ENCODE measurements at places on chromosomes 5 and 9.

DNA sequence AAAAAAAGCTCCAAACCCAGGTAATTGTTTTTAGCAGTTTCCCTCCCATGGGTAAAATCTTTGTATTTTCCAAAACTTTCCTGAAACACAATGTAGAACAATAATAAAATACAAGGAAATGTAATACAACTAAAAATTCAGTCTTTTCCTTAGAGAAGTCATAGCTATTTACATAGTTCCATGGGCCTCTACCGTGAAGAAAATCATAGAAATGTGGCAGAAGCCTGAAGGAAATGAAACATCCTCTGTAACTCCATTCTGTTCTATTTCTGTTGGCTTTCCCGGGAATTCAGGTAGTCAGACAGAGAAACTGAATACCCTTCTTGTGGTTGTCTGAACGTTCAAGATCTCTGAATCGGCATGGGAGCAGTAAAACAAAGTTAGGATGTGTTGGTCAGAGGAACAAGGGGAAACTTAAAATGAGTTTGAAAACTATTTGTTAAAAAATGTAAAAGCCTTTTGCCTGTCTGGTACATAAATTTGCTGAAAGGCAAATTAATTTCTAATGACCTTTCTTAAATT is 202.4 kb upstream of the ZNF608 start:
- ATAC-seq: no peak

DNA sequence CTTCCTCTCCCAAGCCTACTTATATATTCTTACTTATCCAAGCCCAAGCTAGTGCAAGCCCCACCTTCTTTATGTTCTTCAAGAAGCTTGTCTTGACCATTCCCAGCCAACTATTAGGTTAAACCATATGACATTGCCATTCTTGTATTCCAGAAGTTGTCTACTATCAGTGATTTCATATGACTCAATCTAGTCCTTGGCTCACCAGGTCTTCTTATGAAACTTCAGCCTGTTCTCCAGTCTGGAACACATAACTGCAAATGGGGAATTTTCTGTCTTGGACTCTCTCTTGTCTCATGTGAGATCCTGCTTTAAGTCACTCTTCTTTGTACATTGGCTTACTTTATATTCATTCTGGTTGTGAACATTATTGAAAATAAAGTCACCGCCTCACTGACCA is 130.7 kb downstream of the TTLL11 start:
- no peak for ATAC-seq

- no peak for ATAC-seq
Observed at GRCh38 chr9:134040176-134040565, 14.9 kb downstream of the BRD3OS start.

- ATAC-seq: no peak
Observed at GRCh38 chr9:134707031-134707680, 65.6 kb downstream of the COL5A1 start.

DNA sequence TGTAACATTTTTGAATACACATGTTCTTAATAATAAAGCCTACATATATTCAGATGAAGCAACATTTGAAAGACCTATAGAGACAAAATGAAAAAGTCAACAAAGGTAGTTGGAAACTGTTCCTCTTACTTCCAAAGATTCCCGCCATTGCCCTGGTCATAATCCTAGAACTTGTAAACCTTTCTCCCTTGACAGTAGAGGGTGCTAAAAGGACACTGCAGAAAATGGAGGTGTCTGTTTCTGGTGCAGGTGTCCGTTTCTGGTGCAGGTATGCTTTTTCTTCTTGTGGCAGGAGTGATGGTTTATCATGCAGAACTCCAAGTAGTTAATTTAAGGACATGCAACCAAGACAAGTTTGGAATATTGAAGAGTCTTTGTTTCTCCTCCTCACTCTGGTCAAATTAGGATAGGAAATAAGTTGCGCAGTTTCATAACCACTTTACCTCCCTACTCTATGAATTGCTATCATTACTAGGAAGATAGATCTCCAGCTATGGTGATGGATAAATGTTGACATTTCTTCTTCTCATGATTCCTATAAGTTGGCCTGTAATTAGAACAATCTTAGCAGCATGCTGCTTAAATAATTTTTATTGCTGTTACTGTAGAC is 56.0 kb upstream of the FAM174A start:
- ATAC-seq: no peak

GRCh38 chr9:112245126-112245525 is 70.0 kb upstream of the SUSD1 start:
- ATAC-seq: no peak

DNA sequence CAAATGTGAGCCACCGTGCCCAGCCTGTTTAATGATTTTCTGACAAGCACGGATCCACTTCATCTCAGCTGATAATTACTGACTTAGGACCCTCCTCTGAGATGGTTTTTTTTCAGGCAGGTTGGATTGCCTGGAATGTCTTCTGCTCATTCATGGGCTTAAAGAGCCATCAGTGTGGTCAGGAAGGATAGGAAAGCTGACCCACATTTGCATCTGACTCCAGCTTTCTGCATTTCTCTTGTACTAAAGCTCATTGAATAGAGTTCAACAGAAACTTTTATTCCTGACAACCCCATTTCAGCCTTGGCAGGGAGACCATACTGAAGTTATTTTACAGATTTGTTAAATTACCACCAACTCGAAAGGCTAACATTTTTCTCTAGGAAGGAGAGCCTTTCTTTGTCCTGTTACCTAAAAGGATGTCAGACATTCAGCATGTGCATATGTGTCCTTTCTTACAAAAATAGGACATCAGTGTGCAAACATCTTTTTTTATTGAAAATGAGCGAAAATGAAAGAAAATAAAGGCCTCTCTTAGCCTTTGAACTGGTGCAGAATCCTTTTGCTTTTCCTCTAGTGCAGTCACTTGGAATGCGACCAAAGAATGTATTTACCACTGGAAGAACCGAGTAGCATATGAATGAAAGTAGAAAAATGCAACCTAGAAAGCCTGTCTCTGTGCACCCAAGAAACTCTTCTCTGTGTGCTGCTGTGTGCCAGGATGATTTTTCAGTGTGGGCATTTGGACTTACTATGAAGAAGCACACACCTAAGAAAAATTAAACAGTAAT is 26.6 kb downstream of the ADCY2 start:
- ATAC-seq: no peak

- ATAC-seq: peak; percentile 33
Observed at GRCh38 chr5:32443145-32443540, 1.4 kb downstream of the ZFR start.

DNA sequence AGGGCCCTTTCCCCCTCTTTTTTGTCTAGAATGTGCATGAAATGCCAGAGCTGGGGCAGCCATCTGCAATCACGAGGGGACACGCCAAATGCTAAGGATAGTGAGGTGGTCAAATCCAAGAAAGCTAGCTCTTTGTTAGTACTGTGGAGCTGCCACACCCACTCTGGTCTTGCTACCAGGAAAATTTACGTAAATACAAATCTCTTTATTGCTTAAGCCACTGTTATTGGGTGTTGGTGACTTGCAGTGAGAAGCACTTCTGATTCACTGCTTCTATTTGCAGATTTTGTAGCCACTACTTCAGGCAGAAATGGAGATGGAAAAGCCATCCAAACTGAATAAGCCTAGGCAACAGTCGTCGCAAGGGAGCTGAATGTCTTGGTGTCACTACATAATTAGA is 25.6 kb upstream of the SUSD1 start:
- no peak for ATAC-seq

- ATAC-seq: peak; percentile 59
Observed at GRCh38 chr5:128905568-128906110, 59.6 kb upstream of the SLC27A6 start.

- no peak for ATAC-seq
Observed at GRCh38 chr5:72160329-72160728, 53.1 kb downstream of the MAP1B start.

DNA sequence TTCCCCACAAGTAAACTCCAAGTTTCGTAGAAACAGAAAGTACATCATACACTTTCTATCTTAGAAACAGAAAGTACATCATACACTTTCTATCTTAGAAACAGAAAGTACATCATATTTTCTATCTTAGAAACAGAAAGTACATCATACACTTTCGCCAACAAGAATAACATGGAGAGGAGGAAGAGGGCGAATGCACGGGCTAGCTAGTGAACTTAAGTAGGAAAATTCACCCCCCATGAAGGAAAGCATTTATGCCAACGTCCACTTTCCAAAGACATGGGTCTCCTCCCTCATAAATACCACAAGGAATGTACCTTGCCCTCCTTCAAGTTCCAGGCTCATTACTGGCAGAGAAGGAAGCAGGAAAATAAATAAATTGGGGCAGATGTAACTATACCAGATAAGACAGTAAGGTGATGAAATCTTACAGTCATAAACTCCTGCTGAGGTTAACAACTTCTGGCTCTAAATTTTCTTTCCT is 64.7 kb downstream of the FRMD3 start:
- peak; percentile 55 for ATAC-seq

GRCh38 chr5:180214870-180215770 is 6.1 kb upstream of the RASGEF1C start:
- no peak for ATAC-seq

- ATAC-seq: no peak
Observed at GRCh38 chr5:78886341-78887230, 98.5 kb downstream of the ARSB start.

- no peak for ATAC-seq
Observed at GRCh38 chr9:83183621-83184020, 120.7 kb upstream of the RASEF start.

GRCh38 chr5:92777421-92777820 is 803.6 kb downstream of the NR2F1-AS1 start:
- ATAC-seq: no peak

- ATAC-seq: no peak
Observed at GRCh38 chr9:3825721-3826120, 299.9 kb upstream of the RFX3 start.

DNA sequence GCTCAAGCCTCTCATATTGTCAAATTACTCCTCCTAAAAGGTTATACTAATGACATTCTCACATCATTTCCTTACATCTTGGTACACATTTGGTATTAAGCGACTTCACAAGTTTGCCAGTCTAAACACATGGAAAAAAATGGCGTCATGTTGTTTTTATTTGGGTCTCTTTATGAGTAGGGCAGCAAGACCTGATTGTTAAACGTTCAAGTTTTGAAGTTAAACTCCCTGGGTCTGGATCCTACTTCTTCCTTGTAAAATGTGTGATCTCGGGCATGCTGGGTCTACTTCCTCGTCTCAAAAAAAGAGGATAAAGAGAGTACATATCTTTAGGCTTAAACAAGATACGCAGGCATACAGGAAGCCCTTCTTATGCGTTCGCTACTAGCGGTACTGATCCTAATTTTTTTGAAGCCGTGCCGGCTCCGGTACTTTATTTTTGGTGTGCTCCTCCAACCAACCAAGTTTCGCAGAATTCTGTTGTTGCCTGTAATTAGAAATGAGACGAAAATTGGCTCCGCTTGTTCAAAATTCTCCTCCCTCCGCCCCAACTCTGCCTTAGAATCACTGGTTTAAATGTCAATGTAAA is 596 bp upstream of the CDC37L1 start:
- peak; percentile 4 for ATAC-seq

DNA sequence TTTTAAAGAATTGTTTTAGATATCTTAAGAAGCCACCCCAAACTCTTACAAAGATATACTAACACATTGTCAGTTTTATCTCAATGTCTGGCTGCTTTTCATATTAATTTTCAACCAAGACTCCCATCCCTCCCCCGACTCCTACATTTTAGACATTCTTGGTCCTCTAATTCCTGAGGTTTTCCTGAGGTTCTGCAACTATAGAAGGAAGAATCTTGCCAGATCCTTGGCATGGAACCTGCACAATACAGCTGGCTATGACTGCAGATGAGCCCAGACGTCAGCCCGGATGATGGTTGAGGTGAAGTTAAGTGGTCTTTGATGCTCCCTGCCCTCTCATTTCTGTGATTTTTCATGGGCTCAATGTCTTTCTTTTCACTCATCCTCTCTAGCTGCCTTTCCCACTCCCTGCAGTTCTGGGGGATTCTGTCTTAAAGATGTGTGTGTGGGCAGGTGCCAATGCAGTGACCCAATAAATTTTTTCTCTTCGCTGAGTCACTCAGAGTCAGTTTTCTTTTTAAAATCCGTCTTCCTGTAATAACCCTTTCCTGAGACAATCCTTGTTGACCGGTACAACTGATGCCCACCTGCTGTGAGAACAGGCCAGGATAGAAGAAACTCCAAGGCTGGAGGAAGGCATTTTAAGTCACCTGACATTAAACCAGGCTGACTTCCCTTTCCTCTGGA is 237.8 kb upstream of the GAS1 start:
- ATAC-seq: no peak

- no peak for ATAC-seq
Observed at GRCh38 chr9:119126040-119126439, 243.2 kb downstream of the BRINP1 start.

- no peak for ATAC-seq
Observed at GRCh38 chr9:113709721-113710120, 166.4 kb upstream of the ZNF618 start.

DNA sequence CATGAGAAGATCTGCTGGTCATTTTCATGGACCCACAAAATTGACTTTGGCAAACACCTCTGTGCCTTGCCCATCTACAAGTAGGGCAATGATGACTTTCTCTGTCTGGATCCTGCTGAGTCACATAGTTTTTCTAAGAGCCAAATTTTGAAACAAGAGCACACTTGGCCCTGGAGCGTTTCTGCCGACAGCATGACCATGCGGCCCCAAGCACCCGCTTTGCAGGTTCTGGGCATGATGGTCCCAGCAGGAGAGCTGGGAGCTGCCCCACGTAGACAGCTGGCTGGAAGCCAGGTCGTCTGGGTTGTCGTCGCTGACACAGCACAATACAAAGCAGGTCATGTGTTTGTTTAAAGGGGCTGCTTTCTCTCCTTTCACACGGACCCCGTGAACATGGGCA is 159.8 kb downstream of the SYK start:
- ATAC-seq: no peak

DNA sequence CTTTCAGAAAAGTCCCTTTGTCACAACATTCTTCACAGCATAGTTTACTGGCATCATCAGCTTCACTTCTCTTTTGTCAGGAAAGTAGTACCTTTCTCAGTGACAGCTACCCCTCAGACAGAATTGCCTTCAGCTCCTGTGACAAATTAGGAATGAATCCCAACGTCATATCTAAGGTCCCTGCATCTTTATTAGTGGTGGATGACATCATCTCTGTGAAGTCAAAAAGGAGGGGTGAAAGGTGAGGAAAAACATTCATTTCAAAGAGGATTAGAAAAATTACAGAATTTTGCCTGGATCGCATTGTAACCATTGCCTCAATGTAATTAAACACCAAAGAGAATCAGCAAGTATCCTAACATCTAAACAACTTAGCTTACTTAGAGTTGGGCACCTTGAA is 7.9 kb upstream of the INSL6 start:
- ATAC-seq: no peak
